ENCODE measurements at places on chromosomes 3 and 15. TPM values are rescaled to one million over a fixed set of nuclear protein-coding genes. Genes with fewer than 3 reads are reported as not detected.

DNA sequence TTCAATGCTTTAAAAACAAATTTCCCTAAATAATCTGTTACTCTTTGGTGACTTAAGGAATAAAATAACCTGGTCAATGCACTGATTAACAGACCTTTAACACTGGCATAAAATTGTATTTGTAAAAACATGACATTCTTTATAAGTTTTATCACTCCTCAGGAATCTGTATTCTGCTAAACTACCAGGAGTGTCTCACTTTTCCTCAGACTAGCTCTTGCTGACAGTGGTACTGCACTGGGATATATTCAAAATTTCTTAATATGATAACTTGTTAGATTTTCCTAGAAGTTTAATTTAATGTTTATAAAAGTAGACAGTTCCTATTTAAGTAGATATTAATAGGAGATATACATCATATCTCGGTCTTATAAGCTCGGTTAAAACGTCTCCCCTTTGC lies 363.4 kb upstream of the ARHGEF26 start:
- no peak for DNase-seq

- peak; percentile 69 for DNase-seq
These were observed 817 bp downstream of the USP3 start for GRCh38 chr15:63504979-63505841.

GRCh38 chr15:80924278-80924677 lies 65.3 kb downstream of the MESD start:
- DNase-seq = no peak

GRCh38 chr15:27250223-27250622 lies 279.2 kb downstream of the GABRG3 start:
- no peak for DNase-seq

GRCh38 chr15:35445891-35446290 lies 100.1 kb downstream of the DPH6 start:
- no peak for DNase-seq

DNA sequence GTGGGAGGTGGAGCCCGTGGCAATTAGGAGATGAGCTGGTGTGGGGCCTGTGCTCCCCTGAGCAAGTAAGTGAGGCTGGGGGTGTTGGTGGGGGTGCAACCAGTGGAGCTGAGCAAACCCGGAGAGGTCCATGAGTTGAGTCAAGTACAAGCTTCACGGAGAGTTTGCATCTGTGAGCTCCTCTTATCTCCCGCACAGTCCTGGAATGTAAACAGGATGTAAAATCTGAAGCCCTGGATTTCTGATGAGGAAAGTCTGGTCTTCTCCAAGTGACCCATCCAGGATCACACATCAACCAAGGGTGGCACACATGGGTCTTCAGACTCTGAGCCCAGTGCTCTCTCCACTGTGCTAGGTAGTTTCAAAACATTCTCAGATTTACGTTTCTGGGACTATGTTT lies 67.8 kb downstream of the LSM3 start:
- DNase-seq = no peak

DNA sequence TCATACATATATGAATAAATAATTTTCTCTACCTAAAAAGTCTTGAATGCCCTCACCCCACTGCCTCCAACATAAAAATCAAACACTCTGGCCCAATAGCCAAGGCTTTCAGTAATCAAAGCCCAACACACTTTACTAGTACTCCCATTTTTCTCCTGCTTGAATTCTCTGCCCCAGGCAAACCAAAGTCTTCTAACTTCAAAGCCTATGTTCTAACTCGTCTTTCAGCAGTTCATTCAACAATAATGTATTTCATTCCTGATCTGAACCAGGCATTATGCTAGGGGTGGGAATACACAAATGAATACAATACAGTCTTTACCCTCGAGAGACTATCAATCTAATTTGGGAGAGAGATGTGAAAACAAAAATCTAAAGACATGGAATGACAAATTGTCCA lies 11.4 kb upstream of the ZNF592 start:
- DNase-seq = no peak

GRCh38 chr3:184718431-184718830 lies 6.6 kb upstream of the MAGEF1 start:
- DNase-seq = no peak

DNA sequence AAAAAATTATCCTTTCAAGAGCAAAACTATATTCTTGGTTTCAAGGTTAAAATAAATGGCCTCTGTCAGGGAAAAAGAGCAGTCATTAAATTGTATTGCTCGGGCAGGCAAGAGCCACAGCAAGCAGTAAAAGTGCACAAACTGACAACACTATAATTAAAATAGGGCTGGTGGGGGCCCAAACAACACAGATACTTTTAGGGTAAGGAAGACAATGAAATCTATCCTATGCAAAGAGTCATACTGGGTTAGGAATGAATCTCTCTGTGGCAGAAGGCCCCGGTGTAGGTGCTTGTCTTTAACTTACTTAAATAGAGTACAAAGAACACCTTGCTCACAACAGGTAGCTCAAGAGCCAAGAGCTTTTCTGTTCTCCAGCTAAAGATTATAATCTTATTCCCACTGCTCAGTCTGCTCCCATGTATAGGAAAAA lies 94.7 kb downstream of the DLG1 start:
- no peak for DNase-seq

PIGZ gene
- polyA plus RNA-seq = 2.4 TPM

IQCF5 gene
- not detected for polyA plus RNA-seq

MUC4 gene
- polyA plus RNA-seq = not detected

STAC gene
- polyA plus RNA-seq = 0.28 TPM

All from liver (tissue), 10 donors.